A673 (cell line): ENCODE measurements at places on chromosomes 13 and 19.

DNA sequence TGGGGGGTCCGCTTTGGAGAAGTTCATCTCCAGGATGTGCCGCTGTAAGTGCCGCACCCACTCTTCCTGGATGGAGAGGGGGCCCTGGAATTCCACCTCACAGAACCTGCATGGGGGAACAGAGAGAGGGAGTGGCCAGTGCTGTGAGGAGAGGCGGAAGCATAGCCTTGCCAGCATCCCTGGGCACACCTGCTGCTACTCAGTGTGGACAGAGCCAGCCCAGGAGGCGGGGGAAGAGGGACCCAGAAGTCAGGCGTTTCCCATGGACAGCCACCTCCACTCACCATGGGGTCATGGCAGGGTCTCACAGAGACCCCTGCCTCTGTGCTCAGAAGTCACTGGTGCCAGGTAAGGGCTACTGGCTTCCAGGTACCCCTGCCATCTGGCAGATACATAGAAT lies 4.3 kb upstream of the AKAP8L start:
- no peak for DNase-seq

- no peak for DNase-seq
These were observed 5.9 kb downstream of the MIPEP start for GRCh38 chr13:23883255-23883654.

- no peak for DNase-seq
These were observed 5.1 kb upstream of the NANOS2 start for GRCh38 chr19:45919678-45920077.

DNA sequence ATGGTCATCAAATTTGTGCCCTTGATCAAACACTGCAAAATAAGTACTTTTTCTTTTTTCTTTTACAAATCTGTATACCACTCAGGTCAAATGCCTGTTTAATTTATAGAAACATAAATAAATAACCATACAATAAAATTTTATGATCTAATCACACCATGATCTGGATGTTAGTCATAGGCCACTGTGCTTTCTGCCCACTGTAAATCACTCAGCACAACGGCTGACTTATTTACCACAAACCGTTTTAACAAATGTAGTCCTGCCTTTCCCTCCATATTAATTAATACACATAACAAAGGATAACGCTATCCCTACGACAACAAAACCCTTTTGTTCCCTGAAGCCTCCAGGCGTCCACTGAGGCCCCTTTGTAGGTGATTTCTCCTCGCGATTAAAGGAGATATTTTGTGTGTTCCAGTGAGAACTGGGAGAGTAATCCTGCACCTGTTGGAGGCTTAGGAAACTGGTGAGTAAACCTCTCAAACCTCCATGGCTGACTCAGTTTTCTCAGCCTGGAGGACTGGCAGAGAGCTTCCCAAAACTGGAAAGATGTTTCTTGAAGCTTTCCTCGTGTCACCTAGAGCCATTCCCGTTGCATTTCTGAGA lies 477.1 kb upstream of the SGCG start:
- no peak for DNase-seq

GRCh38 chr19:49155005-49155819 lies at the start of gene HRC:
Gene HRC (minus strand): TSS chr19:49155396. CDS start chr19:49155237, 159 bp downstream.
- no peak for DNase-seq

- DNase-seq: no peak
These were observed 9.4 kb upstream of the ERVV-2 start for GRCh38 chr19:53034948-53035675.

GRCh38 chr19:20664901-20665781 lies 3.8 kb upstream of the ZNF626 start:
- DNase-seq: no peak

- DNase-seq: peak; percentile 83
These were observed 332.2 kb downstream of the MYO16 start for GRCh38 chr13:108961542-108962125.

DNA sequence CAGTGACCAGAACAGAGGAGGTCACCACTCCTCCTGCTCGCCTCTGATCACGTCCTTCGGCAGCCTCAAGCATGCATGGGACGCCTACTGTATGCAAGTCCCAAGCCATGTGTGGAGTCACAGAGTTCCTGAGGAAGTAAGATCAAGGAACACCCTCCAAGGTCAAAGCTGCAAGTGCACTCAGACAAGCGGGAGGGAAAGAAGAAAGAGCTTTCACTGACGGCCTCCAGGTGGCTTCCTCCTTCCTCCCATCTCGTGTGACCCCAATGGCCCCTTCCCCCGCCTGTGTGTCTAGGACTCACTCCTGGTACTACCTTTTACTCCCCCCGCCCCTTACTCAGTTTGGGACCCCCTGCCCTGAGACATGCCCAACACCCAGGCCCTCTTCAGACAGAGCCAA lies 6.1 kb downstream of the HAUS8 start:
- DNase-seq: no peak

DNA sequence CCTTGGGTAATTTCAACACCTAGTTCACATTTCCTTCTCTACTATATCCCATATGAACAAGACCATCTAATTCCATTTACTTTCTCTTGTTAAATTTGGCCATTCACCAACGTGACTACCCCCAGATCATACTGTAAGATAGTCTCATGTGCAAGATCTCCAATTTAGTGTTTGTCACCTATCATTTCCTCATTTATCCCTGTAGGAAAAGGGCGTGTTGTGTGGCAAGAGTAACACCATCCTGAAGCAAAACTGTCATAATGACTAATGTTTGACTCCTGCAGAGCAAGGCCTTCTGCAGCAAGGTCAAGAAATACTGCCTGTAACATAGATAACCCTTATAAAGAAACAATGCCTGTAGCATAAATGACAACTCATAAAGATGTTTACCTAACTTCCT lies 51.3 kb downstream of the SUCLA2 start:
- no peak for DNase-seq

GRCh38 chr19:8370176-8371010 lies 6.4 kb downstream of the ANGPTL4 start:
- no peak for DNase-seq

DNA sequence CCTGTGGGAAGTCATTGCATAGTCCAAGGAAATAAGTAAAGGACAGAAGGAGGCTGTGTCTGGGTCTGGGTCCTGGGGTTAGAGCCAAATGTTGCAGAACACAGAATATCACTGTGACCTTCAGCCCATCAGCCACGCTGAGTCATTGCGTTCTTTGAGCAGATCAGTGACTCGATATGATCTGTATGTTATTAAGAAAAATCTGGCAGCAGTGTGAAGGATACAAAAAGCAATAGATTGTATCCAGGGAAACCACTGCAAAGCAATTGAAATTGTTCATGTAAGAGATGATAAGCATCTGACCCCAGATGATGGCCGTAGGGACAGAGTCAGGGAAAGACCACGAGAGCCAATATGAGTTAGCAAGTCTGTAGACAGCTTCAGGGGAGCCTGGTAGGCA lies 1575.1 kb upstream of the SLC10A2 start:
- no peak for DNase-seq

DNA sequence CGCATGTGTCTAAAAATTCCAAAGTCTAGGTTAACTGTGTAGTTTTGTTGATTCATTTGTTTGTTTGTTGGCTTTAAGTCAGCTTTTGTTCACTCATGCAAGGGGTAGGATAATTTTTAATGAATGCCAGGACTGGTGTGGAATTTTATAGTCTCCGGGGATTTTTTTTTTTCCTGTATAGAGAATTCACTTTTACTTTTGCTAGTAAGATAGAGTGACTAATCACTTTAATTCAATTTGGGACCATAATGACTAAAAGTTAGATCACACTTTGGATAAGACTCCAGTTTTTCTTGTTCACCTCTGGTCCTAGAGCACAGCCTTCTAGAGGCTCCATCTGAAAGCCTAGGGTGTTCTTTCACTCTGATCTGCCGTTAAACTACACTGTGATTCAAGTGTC lies 1690.0 kb downstream of the PCDH9 start:
- peak; percentile 10 for DNase-seq

GRCh38 chr13:31588893-31589292 lies 150.4 kb upstream of the RXFP2 start:
- DNase-seq: no peak

- no peak for DNase-seq
These were observed 11.3 kb downstream of the ZFR2 start for GRCh38 chr19:3857449-3858003.

DNA sequence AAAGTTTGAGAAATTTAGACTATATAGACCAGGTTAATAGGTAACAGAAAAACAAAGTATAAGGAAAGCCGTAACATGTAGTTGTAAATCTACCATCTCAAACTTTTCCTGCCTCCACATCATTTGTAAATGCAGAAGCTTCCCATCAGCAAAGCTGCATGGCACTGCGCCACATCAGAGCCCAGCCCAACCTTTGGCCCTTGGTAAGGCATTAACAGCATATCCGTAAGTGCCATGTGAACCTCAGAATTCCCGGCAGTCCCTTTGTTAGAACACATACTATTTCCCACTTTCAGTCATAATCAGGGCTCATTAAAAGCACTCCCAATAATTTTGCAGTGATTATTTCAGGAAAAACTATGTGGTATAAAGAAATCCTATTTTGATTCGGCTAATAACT lies 51.6 kb downstream of the MPHOSPH8 start:
- no peak for DNase-seq

DNA sequence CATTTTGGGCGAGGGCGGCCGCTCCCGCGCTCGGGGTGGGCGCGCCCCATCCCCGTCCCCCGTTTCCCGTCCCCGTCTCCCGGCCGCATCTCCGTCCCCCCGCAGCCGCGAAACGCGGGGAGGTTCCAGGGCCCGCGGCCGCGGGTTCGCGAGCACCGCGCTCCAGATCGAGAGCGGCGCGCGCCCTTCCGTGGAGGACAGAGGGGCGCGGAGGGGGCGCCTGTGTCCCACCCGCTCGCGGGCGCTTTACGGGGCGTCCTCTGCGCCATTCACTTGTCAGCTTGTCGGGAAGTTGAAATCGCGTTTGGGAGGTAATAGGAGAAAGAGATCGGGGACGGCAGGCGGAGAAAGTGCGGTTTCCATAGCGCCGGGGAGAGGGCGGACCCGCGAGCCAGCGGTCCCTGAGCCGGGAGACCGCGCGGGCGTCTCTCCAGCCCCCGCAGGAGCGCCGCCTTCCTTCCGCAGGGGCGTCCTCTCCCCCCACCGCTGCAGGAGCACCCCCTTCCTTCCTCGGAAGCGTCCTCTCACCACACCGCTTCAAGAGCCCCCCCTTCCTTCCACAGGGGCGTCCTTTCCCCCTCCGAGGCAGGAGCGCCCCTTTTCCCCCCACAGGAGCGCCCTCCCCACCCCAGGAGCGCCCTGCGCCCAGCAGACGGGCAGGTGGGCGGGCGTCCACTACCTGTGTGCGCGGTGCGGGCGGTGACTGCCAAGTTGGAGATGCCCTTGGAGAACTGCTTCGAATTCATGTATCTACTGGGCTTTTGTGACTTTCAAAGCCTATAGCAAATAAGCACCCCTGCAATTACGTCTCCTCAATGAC lies 962 bp upstream of the IRS2 start:
- peak; percentile 78 for DNase-seq

DNA sequence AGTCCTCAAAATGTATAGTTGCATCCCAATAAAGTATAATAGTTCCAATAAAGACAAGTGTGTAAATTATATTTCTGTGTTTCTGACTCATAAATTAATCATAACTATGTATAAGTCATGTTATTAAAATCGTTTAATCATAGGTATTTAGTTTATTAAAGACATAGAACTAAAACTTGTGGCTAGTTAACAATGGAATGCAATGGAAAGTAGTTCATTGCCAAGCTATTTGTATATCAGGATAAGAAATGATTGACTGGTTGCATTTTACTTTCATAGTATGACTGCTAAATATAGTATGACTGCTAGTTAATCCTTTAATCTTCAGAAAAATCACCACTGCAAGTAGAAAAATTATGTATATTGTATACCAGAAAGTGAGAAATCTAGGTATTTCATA lies 16.9 kb downstream of the COG3 start:
- DNase-seq: no peak

GRCh38 chr13:28475916-28476725 lies 18.8 kb downstream of the FLT1 start:
- peak; percentile 70 for DNase-seq

GRCh38 chr13:108962654-108963053 lies 333.2 kb downstream of the MYO16 start:
- DNase-seq: peak; percentile 65

GRCh38 chr19:15188851-15189250 lies 11.9 kb downstream of the NOTCH3 start:
- DNase-seq: no peak

GRCh38 chr19:6239401-6239844 lies 40.4 kb downstream of the MLLT1 start:
- no peak for DNase-seq

GRCh38 chr19:46115396-46116106 lies 8.9 kb downstream of the IGFL3 start:
- DNase-seq: no peak

DNA sequence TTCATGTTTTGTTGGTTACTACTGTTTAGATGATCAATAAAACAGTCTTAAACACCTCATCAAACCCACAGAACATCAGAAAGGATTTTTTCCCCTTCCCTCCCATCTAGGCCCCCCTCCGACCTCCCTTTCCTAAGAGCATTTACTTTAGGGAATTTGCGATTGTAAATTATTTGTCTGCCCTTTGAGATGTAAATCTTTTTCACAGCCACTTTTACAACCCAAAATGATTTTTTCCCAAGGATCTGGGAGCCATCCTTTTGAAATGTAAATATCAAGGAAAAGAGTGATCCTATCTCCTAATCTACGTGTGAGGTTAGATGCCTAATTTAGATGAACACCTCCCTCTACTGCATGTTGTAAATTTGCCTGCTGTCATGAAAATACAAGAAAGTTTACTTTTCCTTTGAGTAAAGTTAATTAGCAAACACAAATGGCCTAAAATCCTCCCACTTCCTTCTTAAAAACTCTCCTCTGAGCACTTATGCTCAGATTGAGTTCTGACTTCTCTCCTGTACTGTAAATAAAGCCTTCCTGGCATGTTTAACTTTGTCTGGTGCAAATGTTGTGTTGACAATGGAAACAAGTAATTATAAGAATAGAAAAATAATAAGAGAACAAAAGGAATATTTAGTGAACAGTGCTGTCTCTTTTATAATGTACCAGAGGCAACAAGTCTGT lies 1646.9 kb upstream of the SPRY2 start:
- DNase-seq: peak; percentile 0

DNA sequence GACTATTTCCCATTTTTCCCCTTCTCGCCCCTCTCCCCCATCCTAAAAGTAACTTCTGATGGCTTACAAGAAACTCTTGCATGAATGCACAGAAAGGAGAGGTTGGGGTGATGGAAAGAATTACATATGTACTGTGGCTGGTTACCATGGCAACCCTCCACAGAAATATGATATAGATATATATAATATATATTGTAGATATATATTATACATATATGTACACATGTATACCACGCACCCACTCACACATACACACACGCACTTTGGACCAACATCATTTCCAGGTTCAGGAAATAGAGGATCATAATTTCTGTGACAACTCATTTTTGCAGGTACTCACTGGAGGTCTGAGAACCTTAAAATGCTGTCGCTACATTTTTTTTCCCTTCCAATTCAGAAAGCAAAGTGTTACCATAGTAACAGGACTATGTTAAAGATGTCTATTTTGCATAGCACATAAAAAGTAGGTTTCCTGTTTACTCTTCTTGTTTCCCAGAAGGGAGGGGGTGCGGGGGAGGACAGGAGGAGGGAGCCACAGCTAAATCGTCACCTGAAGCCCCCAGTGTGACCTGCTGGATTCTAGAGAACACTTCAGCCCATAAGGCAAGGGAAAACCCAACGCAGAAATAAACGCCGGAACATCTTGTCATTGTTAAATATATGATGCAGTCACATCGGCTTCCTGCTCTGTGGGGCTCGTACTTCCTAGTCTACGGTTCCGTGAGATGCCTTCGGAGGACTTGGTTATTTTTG lies 44.7 kb downstream of the EFNB2 start:
- DNase-seq: no peak

GRCh38 chr13:41746259-41746658 lies 214.7 kb downstream of the VWA8 start:
- DNase-seq: peak; percentile 6

- peak; percentile 41 for DNase-seq
These were observed at the start of gene MYBPC2 for GRCh38 chr19:50432221-50433028. Gene MYBPC2 (plus strand): TSS chr19:50432892. CDS start chr19:50432954, 62 bp downstream.
